ENCODE measurements at places on chromosomes 13 and 19.

DNA sequence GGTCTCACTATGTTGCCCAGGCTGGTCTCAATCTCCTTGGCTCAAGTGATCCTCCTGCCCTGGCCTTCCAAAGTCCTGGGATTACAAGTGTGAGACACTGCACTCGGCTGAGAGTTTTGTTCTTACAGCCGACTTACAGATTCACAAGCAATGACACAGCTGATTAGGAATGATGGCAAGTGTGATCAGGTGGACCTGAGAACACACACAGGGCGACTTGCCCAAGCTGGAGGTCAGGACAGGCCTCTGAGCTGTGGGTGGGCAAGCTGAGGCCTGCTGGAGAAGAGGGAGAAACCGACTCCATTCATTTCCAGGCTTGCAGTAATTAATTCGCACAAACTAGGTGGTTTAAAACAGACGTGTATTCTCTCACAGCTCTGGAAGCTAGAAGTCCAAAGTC is 8.1 kb upstream of the ATG4D start:
- DNase-seq: no peak

GRCh38 chr19:44954278-44954648 is 917 bp upstream of the CLPTM1 start:
- DNase-seq: no peak

DNA sequence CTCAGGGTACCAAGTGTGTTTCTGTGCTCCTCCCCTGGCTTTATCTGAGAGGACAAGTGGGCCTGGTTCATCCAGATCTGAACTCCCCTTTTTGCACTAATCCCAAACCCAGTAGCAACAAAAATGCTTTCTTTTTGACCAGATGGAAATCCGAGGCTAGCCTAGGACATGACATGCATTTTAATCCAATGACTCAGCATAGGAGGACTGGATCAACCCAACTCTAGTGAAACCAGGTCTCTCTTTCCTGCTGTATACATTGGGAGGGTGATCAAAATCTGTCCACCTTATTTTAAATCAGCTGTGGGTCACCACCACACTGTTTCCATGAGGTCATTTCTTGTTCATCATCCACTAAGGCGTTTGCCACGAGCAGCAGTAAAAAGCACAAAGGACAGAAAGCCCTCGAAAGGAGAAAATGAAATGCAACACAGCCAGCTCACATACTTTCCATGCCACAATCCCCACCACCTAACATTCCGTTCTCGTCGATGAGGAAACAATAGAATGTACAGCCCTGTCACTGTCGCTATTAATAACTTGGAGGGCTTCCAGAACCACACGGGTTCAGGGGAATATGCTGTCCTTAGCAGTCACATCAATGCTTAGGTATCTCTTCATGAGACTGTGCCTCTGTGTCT is 543.0 kb downstream of the IRS2 start:
- no peak for DNase-seq

DNA sequence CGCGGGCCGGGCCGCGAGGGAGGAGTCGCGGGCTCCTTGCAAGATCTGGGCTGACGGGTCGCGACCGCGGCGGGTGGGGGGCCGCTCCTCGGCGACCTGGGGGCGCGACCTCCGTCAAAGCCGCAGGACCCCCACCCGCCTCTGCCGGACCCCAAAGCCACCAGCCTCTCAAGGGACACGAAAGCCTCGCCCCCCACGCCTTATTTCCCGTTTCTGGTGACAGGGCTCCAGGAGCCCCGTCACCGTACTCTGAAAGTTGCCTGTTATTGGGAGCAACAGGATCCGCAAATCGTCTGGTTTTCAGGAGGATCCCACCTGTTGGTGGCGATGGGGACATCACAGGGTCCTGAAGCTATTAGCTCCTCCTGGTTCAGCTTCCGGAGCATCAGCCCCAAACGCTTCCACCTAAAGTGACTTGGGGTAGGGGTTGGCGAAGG is 530 bp downstream of the MAU2 start:
- DNase-seq: peak; percentile 56

- no peak for DNase-seq
These were observed 81.7 kb downstream of the RAP2A start for GRCh38 chr13:97515643-97516042.

- DNase-seq: peak; percentile 63
These were observed 168.3 kb upstream of the RNF113B start for GRCh38 chr13:98345107-98345935.

DNA sequence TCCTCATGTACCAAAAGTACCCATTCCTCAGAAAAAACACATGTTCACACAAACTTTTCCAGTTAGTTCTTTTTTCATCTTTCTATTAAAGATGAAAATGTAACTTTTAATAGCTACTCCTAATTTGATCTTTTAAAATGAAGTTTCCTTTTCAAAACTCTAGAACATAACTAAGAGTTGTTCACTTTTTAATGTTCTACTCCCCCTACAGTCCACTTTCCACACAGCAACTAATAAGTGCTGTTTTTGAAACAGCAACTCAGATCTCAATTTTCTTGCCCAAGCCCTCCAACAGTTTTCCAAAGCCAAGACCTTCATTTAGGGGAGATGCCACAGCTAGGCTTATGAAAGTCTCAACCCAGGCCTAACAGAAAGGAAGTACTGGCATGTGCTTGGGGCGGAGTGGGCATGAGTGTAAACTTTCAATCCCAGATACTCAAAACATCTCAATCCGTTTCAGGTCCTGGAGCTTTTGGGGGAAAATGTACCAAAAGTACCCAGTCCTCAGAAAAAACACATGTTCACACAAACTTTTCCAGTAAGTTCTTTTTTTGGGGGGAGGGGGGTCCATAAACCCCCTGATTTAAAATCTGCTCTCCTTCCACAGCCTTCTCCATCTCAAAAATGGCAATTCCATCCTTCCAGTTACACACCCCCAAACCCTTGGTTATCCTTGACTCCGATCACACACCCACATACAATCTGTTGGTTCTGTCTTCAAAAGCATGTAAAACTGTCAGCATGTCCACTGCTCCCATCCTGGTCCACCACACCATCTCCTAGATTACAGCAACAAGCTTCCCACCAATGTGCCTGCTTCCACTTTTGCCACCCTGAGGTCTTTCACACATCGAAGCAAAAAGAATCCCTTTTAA is 2.0 kb downstream of the FBL start:
- peak; percentile 80 for DNase-seq

DNA sequence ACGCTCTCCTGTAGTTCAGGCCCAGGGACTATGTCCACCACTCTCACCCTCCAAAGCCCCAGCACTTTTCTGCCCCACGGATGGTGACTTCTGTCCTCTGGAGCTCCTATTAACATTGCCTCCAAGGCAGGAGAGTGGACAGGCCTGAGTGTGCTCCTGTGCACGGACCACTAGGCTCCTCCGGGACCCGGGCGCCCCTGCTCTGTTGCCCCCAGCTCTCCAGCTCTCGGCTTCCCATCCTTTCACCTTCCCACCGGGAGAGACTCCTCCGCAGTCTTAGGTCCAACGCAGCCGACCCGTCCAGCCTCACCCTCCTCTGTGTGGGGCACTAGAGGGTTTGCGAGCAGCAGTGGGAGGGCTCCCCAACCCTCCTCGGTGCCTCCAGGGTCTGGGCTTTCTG is 30.4 kb downstream of the CAPN12 start:
- DNase-seq: no peak

- DNase-seq: no peak
These were observed 155.5 kb downstream of the FGF9 start for GRCh38 chr13:21826214-21827015.

GRCh38 chr19:57192077-57192420 is 749 bp downstream of the ZNF264 start:
- DNase-seq: peak; percentile 24

GRCh38 chr19:51421229-51422052 is 4.0 kb upstream of the SIGLEC10 start:
- peak; percentile 41 for DNase-seq

- DNase-seq: no peak
These were observed 34.8 kb upstream of the NDFIP2 start for GRCh38 chr13:79445968-79446645.

DNA sequence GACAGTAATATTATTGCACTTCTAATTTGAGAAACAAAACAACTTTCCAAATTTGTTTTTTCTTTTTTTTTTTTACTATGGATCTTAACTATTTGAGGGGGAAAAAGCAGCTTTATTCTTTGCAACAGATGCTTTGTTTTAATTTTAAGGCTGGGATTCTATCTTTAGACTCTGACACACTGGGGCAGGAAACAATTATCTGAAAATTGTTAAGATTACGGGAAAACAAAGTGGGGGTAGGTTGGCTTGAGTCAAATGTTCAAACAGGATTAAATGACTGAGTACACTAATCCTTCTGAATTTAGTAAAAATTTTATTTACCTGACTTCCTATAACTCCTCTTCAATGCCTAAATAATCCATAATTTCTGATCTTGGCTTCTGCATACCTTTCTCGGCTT is 543.2 kb downstream of the SLITRK6 start:
- no peak for DNase-seq

- peak; percentile 58 for DNase-seq
These were observed 338 bp downstream of the SLC35E1 start for GRCh38 chr19:16571822-16572331.

DNA sequence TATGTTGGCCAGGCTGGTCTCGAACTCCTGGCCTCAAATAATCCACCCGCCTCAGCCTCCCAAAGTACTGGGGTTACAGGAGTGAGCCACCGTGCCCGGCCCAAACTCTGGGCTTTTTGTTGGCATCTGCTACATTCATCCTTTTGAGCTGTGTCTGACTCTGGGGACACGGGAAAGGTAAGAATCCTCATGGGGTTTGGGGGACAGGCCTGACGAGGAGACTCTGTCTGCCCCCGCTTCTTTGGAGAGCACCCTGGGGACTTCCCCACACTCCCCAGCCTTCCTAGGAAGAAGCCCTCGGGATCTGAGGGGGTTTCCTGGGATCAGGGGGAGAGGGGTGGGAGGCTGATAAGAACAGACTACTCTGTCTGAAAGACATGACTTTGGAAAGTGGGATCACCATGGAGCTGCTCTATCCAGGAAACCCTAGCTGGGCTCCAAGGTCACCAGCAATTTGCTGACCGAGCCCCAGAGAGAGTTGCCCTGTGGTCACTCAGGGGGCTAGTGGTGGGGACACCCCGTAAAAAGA is 8.1 kb upstream of the FCER2 start:
- DNase-seq: no peak

GRCh38 chr13:43077046-43077445 is 53.7 kb downstream of the DNAJC15 start:
- no peak for DNase-seq

- peak; percentile 77 for DNase-seq
These were observed 18.5 kb downstream of the EPSTI1 start for GRCh38 chr13:42973581-42973980.

- peak; percentile 83 for DNase-seq
These were observed 16.4 kb downstream of the ZNF574 start for GRCh38 chr19:42092350-42092749.

GRCh38 chr19:47549261-47549862 is 23.6 kb downstream of the ZNF541 start:
- DNase-seq: no peak

DNA sequence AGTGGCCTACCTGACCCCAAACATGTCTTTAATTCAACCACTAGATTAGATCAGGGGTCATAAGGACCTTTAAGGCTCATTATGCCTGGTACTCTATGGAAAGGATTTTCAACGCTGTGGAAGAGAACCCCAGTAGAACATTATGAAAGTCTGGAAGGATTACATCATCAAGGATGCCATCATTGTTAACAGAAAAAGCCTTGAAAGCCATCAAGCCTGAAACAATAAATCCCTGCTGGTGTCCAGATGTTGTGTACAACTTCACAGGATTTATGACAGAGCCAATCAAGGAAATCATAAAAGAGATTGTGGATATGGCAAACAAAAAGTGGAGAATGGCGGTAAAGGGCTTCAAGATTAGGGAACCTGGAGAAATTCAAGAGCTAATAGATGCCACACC is 59.7 kb downstream of the NAA16 start:
- DNase-seq: no peak

GRCh38 chr19:2097203-2097885 is 629 bp downstream of the IZUMO4 start:
- DNase-seq: no peak

GRCh38 chr19:18107235-18107634 is 9.7 kb downstream of the MAST3 start:
- DNase-seq: no peak

- DNase-seq: no peak
These were observed 115.2 kb upstream of the PEG3 start for GRCh38 chr19:56955637-56956216.

- no peak for DNase-seq
These were observed 136.1 kb downstream of the LACC1 start for GRCh38 chr13:44015811-44016210.

DNA sequence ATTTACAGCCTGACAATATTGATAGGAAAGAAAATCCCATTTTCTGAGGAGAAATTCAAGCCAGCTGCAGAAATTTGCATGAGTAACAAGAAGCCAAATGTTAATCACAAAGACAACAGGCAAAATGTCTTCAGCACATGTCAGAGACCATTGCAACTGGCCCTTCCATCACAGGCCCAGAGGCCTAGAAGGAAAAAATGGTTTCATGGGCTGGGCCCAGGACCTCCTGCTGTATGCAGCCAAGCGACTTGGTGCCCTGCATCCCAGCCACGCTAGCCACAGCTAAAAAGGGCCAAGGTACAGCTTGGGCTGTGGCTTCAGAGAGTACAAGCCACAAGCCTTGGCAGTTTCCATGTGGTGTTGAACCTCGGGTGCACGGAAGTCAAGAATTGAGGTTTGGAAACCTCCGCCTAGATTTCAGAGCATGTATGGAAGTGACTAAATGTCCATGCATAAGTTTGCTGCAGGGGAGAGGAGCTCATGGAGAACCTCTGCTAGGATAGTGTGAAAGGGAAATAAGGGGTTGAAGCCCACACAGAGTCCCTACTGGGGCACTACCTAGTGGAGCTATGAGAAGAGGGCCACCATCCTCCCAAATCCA is 1474.0 kb downstream of the PCDH9 start:
- no peak for DNase-seq

DNA sequence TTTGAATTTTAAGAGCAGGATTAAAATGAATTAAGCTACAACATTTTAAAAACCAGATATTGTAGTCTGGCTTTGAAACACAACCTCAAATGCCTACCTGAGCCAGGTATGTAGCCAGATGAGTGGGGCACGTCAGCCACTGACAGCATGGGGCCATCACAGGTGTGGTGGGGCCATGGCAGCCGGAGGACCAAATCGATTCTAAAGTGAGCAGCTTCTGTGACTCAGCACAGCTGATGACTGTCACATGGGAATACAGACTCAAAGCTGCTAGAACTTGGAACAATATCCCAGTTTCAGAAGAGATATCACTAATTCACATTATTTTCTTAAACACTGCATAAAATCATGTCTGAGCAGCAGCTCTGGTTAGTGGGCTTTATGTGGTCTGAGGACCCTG is 52.8 kb downstream of the SERP2 start:
- DNase-seq: no peak

GRCh38 chr13:29104461-29104860 is 284.3 kb downstream of the MTUS2 start:
- DNase-seq: no peak

GRCh38 chr13:35164324-35164932 is 222.4 kb downstream of the NBEA start:
- DNase-seq: peak; percentile 77

Data from hematopoietic multipotent progenitor cell treated with erythropoietin and hydrocortisone succinate and interleukin-3 and kit ligand, for 4 days (in vitro differentiated cells).